H1 (cell line): ENCODE measurements at places on chromosomes 5 and 9.

- DNase-seq, result no peak
Measured at GRCh38 chr5:63727583-63727982, 234.7 kb downstream of the HTR1A start.

DNA sequence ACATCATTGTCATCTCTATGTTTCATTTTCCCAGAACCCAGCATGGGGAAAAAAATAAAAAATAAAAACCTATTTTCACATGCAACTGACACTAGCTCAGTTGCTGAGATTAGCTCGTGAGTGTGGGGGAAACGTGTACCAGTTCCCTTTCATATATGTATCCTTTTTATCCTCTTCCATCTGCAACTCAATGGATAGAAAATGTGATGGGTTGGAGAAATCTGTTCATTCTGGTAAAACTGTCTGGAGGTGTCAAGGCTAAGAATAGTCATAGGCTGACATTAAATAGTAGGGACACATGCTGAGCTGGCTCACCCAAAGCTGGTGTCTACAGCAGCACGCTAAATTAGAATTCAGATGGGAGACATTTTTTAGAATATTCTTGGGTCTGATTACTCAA lies 519.3 kb downstream of the ELAVL2 start:
- no peak for DNase-seq

DNA sequence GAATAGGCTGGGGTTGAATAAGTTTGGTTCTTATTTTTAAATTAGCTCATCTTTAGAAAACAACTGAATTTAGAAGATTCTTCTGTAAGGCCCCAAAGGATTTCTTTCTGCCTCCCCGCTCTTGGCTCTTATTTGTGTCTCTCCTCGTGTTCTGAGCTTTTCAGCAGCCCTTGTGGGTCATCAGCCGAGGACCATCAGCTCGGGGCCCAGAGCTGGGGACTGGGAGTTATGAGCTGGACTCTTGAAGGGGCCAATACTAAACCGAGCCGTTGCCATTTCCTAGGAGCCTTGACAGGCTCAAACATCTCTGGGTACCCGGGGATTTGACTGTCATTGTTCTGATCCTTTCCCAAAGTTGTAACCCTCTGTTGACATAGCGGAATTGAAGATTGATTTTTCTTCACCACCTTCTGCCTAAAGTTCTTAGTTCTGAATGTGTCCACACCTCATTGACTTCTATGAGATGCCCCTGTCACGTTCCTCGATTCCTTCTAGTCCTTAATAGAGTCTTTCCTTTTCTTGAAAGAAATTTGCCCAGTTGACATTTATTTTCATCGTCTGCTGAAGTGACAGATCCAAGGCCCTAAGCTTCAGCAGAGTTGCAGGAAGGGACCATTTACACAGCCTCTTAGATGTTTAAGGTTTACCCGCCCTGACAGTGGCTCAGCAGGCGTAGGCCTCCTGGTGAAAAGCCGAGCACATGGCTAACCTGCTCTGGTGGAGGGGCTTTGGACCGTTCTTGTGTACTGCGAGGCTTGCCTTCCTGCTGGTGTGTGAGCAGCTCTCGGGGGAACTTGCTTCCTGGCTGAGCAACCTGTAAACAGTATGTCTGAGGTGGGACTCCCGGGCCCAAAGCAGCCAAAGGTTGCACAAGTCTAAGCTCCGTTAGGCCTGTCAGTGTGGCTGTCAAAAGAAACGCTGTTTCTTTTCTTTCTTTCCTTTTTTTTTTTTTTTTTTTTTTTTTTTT lies 24.0 kb downstream of the ABL1 start:
- DNase-seq, result no peak

DNA sequence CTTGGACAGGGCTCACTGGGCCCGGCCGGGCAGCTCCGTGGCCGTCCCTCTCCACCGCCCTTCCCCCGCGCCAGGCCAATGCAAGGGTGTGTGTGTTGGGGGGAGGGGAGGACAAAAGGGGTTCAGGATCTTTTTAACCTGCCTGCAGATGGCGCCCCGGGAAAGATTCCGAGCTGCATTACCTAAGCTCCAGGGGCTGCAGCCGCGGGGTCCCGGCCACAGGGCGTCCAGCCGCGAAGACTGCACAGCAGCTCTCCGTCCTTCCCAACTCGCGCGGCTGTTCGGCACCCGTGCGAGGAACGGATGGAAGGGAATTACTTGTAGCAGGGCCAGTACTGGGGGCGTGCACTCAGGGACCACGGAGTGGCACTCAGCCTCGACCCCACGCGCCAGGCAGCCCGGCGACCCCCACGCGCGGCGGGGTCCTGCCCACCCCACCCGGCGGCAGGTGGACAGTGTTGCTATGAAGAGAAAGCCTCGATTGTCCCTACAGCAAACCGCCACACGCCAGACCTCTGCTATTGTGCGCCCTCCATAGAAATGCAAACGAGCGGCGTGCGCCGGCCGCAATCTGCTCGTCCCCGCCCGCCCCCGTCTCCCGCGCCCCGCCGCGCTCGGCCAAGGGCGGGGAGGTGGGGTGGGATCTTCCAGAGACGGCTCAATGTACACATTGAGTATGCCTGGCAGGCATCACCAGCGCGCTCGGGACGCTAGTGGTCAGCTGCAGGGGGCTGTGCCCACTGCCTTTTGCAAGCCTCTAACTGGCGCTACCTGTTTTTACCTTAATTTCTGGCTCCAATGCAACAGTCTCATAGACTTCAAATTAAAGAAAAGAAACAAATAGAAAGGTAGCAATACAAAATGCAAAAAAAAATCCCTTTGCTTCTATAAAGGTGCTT lies 796 bp upstream of the GADD45G start:
- DNase-seq, result peak; percentile 86
